Umbilical cord (tissue), 2 donors: ENCODE measurements at places on chromosomes 6 and 20. TPM values are rescaled to one million over a fixed set of nuclear protein-coding genes. Genes with fewer than 3 reads are reported as not detected.
A peak's percentile ranks its signal among the peaks of the same experiment; 100 is the strongest.

DNA sequence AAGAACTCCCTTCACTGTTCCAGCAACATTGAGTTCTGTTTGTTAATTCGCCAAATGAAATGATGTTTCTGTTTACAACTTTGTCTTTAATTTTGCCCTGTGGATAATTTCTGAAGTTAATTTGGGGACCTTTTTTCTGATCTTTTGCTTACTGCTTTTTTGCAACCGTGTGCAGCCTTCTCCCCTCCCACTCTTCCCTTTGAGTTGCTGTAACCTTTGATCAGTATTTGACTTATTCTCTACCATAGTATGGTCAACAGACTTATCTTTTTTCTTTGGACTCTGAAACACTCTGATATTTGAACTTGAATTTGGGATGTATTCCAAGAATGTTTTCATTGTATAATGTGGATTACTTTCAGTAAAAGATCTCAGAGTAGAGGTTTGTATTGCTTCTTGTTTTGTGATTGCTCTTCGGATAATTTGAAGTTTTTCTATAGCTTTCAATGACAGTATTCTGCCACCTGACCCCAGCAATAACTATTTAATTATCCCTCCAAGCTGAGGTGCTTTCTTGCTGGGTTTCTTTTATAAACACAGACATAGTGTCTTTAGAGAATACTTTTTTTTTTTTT lies 46.2 kb downstream of the LRRN4 start:
- DNase-seq, result peak; percentile 3

DNA sequence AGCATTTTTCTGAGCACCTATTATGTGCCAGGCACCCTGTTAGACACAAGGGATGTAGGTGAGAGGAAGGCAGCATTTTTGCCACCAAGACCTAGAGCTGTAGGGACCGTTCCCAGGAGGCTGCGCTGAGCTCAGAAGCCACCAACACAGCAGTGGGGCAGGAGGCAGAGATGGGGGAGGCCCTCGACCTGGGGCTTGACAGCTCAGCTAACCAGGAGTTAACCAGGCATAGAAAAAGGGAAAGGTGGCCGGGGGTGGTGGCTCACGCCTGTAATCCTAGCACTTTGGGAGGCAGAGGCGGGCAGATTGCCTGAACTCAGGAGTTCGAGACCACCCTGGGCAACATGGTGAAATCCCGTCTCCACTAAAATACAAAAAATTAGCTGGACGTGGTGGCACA lies 29.5 kb downstream of the KIF25 start:
- DNase-seq, result no peak

DNA sequence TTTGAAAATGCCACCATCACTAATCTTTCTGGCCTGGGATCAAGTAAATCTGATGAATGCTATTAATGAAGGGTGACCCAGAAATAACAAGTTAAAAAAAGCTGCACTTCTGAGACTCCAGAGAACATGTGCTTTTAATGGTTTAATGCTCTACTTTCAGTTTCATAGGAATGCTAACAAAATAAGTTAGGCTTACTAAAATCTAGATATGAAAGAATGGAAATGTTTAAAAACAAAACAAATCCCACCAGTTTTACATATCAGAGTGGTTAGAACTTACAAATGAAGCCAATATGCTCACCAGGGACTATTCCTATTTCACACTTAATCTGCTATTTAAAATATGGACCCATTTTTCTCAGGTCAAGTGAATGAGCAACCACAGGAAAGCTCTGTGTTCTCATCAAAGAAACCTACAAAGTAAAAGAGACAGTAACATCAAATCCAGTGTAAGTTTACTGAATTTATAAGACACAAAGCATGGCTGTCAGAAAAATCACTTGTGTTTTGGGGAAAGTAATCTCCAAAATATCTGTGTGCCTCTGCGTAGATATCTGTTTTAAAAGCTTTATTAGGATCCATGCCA lies 40.3 kb downstream of the FYN start:
- peak; percentile 70 for DNase-seq

GRCh38 chr6:10042280-10042679 lies 372.6 kb downstream of the TFAP2A start:
- no peak for DNase-seq

GRCh38 chr6:168333491-168333890 lies 13.9 kb upstream of the DACT2 start:
- no peak for DNase-seq

- no peak for DNase-seq
Measured at GRCh38 chr6:89536231-89536630, 102.3 kb downstream of the LYRM2 start.

GRCh38 chr6:50264995-50265571 lies 215.4 kb upstream of the DEFB112 start:
- DNase-seq, result peak; percentile 5

DNA sequence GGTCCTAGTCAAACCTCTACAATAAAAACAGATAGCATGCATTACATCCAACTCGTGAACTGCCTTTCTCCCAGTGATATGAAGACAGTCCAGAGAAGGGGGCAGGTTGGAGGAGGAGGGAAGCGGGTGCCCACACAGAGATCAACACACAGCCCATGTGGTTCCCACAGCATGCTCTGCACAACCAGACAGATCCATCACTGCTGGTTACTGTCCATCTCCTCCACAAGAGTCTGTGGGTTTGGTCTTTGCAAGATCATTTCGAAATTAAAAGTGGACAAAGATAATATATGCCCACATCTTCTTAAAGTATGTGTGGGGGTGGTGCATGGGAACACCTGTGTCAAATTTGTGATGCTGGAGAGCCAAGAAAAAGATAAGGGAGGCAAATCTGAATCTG lies 215.5 kb downstream of the GMDS start:
- DNase-seq, result no peak

DNA sequence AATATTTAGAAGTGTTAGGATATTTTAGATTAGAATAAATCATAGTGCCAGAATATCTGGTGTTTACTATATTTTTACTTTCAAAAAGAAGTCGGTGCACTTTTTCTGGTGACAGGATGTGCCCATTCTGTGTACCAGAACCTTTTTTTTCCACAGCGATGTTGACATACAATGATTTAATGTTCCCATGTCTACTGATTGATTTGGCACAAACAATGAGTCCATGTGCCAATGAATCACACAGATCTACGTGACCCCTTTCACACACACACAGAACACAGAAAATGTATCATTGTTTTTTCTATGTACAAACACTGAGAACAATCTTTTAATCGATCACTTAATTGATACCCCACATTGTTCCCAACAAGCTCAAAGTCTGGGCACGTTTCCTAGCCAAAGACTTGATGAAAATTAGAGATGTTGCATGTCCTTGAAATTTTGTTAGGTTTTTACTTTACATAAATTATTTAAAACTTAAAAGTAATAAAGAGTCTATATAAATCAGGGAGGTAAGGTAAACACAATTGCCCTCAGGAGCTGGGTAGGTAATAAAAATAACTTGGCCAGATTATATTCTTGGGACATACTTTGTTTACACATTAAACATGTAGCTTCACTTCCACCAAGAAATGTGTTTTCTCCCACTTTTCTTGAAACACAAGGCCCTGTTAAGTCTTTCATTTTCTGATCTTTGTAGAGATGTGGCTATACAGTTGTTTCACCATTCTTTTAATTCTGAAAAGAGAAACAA lies 36.4 kb upstream of the SOX4 start:
- DNase-seq, result no peak

DNA sequence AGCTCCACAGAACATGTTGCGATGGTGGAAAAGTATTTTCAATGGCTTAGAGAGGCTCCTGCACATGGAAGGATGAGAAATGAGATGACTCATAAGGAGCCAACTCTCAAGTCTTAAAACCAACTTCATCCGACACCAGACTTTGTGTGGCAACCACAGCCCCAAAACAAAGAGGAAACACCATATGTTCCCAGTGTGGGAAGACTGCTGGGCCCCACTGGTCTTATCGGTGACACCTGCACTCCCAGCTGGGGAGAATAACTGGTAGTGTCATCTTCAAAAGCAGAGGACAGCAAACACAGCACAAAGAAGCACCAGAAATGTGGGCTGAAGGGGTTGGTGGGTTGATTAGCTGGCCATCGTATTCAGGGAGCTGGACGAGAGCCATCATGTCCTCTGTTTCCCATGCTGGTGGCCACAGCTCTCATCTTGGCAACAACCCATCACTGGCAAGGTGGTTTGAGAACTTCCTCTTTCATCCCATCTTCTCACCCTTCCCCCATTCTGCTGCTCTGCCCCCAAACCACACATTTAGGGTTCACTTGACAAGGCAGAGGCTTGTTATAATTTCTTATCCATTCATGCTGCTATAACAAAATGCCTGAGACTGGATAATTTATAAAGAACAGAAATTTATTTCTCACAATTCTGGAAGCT lies 46.0 kb upstream of the TASP1 start:
- no peak for DNase-seq

- DNase-seq, result no peak
Measured at GRCh38 chr20:15099130-15099529, 761.7 kb upstream of the FLRT3 start.

GRCh38 chr6:127570739-127571389 lies 6.1 kb upstream of the C6orf58 start:
- no peak for DNase-seq

DNA sequence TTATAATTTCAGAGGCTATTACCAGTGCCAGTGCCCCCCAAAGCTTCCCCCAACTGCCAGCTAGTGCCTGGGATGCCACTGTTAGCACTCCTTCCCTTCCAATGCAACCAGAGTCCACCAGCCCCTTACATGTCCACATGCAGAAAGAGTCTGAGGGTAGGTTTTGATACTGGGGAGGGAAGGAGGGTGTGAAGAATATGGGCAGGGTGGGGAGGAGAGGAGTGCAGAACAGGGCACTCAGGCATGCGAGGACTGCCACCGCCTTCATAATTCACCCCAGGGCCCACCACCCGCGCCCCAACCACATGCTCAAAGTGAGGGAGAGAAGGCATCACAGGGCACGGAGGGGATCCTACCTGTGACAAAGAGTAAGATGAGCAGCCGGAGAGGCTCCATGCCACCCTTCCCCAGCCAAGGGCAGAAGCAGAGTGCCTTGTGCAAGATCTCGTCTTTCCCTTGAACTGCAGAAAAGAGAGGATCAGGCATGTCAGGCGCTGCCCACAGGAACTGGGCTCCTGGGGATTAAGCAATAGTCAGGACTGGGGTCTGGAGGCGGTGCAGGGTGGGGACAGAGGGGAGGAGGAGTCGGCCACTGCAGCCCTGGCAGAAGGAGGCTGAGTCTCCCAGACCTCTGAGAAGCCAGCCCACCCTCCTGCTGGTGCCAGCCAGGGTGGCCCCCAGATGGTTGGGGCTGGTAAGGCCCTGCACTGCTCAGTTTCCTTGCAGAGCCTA lies at the start of gene TREM2:
Gene TREM2 (minus strand): TSS at position 430 of the 732 bp plus-strand sequence. CDS start 34 bp downstream, at position 396.
- DNase-seq, result no peak

- no peak for DNase-seq
Measured at GRCh38 chr6:71406865-71407860, 118.6 kb downstream of the OGFRL1 start.

DNA sequence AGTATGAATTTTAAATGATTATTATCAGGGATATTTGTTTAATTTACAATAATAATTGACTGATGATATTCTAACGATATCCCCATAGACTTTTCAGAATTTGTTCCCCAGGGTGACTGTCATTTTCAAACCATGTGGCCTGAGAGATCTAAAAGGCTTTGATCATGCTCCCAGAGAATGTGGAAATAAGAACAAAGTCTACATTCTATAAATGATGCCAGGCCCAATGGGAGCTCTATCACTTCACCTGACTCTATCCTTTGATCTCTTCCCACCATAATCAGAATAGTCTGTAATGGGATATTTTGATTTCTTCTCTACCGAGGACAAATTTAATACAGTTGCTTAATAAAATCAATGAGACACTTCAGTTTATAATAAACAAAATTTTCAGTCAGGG lies 483.4 kb upstream of the IRAK1BP1 start:
- no peak for DNase-seq

DNA sequence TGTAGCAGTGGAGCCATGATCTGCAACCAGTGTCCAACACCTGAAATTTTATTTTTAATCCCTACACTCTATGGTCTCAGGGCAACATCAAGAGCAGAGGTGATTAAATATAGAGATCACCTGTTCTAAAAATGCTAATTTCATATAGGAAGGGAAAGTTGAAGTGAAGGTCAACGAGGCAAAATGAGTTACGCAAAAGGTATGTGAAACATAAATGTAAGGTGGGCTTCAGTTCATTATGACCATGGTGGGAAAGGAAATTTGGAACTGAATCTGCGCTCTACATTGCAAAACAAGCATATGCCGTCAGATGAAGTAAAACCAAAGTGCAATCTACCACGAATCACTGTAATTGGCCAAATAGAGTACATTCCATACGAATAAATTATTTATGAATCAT lies 35.2 kb upstream of the STMND1 start:
- DNase-seq, result no peak

DNA sequence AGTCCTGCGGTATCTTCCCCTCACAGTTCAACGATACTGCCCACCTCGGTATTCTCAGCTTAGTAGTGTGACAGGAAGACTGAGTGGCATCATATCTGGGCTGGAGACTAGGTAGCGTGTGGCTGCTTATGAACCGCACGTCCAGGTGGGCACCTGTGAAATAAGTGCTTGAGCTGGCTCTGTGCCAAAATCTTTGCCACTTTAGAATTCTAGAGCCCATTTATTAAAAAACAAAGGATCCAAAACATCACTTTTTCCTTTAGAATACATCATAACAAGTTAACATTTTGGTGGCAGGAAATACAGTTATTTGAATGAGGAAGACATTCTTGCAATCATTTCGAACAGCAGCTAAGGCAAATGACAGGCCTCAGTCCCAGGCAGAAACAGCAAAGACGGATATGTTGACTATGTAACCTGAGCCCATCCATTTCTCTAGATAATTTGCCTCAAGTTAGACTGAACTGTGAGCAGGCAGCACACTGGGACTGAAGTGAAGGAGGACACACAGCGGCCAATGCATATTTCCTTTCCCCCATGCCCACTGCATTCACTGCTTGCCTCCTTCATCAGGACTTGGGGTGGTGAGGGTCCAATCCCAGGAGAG lies 136.6 kb downstream of the GMDS start:
- DNase-seq, result no peak

- DNase-seq, result no peak
Measured at GRCh38 chr6:133286765-133287164, 45.6 kb downstream of the EYA4 start.

TBX18 gene
- 43.6 TPM for total RNA-seq

GNL1 gene
- total RNA-seq, result 25.3 TPM

LY6G5B gene
- total RNA-seq, result 1.2 TPM

PPP1R16B gene
- 2.6 TPM for total RNA-seq

SNAP25 gene
- total RNA-seq, result 6.7 TPM
